ENCODE measurements at places on chromosomes 6 and 20. TPM values are rescaled to one million over a fixed set of nuclear protein-coding genes. Genes with fewer than 3 reads are reported as not detected.

GRCh38 chr6:108666656-108667260 is 106.0 kb downstream of the FOXO3 start:
- DNase-seq = no peak

DNA sequence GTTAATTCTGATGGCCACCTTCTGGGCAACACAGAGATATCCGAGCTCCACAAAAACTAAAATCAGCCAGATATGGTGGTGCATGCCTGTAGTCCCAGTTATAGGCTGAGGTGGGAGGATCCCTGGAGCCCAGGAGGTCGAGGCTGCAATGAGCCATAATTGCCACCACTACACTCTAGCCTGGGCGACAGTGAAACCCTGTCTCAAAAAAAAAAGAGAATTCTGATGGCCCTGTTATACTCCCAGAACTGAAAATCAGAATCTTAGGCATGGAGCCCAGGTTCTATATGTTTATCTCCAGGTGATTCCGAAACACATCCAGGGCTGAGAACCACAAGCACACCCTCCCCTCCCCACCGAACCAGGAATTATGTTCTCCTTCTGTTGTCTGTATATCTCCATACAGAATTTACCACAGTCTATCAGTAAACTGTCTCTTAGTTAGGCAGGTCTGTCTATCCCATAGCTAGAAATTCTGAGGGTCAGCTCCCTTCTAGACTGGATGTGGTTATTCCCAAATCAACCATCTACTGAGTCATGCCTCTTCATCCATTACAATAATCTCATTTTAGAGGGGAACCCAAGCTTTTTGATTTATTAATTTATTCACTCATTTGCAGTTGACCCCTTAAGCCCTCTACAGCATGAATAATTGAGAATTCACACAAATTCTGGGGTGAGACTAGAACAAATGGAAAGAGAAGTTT is 24.8 kb upstream of the CCND3 start:
- DNase-seq = no peak

CYB5R4 gene
- total RNA-seq = 13.9 TPM

ADGRF4 gene
- total RNA-seq = not detected

- no peak for DNase-seq
Observed at GRCh38 chr6:137647762-137648447, 153.7 kb upstream of the OLIG3 start.

GRCh38 chr20:9550871-9551270 is 36.5 kb downstream of the LAMP5 start:
- no peak for DNase-seq

RPP40 gene
- 2.4 TPM for total RNA-seq

DNA sequence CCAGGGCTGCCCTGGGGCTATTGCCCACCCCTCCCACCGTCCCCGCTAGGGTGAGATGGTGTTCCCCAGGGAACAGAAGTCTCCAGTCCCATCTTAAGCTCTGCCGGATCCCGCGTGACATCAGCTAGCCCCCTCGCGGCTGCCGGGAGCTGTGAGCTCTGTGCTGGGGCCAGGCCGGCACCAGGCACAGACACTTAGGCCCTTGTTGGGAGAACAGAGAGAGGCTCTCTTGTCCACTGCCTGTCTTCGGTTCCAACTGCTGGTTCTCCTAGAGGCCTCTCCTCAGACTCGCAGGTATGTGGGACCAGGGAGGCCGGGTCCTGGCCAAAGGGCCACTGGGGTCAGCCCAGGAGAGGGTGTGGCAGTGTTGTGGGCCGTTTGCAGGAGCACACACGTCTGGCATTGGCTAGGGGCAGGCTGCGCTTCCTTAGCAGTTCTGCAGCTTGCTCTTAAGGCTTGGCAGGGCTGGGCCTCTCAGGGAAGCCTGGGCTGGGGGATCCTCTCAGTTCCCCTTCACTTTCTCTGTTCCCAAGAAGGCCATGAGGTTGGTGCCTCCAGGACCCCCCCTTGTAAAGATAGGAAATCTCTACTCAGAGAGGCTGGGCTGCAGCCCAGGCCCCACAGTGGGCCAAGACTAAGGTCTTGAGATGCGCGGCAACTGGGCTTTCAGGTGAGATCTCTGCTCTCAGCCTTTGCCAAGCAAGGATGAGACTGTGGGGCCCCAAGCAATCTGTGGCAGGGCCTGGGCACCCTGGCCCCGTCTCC is 6.3 kb downstream of the SGK2 start:
- no peak for DNase-seq

TNFRSF6B gene
- total RNA-seq = 0.64 TPM

GRCh38 chr6:105892577-105893262 is 193.4 kb upstream of the PRDM1 start:
- no peak for DNase-seq

MUC22 gene
- 0.22 TPM for total RNA-seq

DNA sequence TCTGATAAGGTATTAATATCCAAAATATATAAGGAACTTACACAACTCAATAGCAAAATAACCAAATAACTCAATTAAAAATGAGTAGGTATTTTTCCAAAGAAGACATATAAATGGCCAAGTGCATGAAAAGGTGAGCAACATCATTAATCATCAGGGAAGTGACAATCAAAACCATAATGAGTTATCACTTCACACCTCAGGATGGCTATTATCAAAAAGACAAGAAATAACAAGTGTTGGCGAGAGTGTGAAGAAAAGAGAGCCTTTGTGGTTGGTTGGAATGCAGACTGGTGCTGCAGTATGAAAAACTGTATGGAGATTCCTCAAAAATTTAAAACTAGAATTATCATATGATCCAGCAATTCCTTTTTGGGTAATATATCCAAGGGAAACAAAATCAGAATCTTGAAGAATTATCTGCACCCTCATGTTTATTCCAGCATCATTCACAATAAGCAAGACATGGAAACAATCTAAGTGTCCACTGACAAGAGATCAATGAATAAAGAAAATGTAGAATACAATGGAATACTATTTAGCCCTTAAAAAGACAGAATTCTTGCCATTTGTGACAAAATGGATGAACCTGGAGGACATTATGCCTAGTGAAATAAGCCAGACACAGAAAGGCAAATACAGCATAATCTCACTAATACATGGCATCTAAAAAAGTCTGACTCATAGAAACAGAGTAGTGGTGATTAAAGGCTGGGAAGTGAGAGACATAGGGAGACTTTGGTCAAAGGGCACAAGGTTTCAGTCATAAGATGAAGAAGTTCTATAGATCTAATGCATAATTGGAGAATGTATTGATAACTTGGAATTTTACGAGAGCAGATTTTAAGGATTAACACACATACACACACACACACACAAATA is 175.6 kb downstream of the FOXA2 start:
- DNase-seq = no peak

ATRN gene
- total RNA-seq = 34.3 TPM

- no peak for DNase-seq
Observed at GRCh38 chr20:59948828-59949720, 8.9 kb downstream of the FAM217B start.

- DNase-seq = no peak
Observed at GRCh38 chr6:27168586-27169443, 78.7 kb upstream of the PRSS16 start.

GRCh38 chr6:7035837-7036249 is 71.9 kb upstream of the RREB1 start:
- DNase-seq = no peak

MBOAT1 gene
- 5.0 TPM for total RNA-seq

GRCh38 chr20:2596673-2597279 is 55.7 kb upstream of the NOP56 start:
- DNase-seq = no peak

DNA sequence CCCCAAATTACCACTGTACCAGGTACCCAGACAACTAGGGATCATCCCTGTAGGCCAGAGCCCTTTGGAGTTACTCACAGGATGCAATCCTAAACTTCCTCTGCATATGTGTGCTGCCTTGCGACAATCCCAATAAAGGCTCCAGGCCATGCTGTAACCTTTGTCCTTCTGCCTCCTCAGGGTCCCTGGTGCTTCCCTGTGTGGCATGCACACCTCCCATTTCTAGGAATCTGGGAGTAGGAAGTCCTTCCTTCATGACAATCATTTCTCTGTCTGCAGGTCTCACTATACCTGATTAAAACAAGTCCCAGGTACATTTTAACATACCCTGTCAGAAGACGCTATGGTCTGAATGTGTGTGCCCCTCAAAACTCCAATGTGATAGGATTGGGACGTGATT is 37.0 kb upstream of the MCUR1 start:
- no peak for DNase-seq

DNA sequence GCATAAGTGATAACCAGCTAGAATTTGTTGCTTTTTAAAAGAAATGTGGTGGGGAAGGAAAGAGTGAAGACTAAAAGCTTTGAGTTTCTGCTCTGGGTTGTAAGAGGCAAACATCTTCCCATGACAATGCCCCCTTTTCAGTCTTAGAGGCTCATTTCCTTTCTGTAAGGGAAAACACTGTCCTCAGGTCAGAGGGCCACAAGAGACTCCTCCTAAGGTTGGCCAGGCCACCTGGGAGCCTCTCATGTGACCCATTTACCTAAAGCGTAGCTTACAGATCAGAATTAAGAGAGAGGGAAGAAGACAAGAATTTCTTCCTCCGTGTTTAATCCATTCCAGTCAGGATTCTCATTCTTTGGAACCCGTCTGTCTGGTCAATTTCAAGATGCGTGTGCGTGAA is 220.4 kb upstream of the HEY2 start:
- no peak for DNase-seq

- peak; percentile 81 for DNase-seq
Observed at GRCh38 chr6:10555625-10556309, 34.6 kb downstream of the GCNT2 start.

GRCh38 chr20:46552460-46553420 is 2.3 kb upstream of the OCSTAMP start:
- no peak for DNase-seq

GRCh38 chr6:6220718-6221117 is 99.7 kb downstream of the F13A1 start:
- DNase-seq = no peak

DNA sequence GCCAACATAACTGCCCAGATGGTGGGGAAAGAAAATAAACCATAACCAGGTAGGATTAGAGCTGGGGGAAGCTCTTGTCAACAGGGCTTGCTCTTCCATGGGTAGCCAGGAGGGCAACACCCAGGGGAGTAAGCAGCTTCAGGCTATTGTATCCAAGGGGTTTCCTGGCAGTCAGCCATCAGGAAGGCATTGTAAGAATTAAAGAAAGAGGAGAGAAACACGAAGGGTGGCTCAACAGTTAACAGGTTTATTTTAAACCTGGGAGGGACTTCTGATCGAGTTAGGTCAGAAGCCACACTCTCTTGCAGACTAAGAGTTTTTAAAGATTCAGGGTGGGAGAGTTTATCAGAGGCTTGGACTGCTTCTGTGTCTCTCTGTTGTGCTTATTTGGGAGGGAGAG is 114.2 kb downstream of the QRSL1 start:
- no peak for DNase-seq

DNA sequence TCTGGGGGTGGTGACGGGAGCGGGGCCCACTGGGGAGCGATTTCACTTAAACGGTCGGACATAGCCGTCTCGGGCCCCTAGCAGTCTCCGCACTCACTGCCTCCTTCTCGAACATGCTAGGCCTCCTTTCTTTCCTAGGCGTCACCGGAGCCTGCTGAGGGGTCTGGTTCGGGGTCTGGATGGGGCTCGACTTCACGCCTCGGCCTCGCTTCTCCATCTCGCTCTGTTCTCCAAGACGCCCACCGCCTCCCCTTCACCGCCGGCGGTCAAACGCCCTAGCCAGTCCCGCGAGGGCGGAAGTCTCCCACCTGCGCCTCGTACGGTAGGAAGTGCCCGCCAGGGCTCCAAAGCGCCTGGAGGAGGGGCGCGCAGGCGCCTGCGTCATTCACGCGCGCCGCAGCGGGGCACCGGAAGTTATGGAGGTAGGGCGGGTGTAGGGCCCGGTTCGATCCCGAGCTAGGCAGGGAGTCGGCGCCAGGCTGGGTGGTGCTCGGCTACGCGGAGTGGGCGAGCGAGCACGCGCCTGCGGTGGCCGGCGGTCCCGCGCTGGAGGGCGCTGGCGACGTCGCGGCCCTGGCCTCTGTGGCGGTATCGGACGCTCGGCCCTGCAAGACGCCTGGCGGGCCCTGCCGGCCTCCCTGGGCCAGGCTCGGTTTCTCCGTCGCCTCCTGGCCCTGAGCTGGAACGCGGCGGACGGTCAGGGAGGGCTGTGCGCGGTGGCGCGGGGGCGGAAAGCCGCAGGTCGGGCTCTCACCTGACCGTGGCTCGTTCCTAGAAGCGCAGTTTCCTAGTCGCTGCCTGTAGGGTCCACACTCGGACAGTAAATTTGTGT is at the start of the genes DYNLT2 and ERMARD:
TSS of gene DYNLT2 (minus strand) at position 331 of the 832 bp plus-strand sequence. CDS start at position 217, 114 bp downstream.
TSS of gene ERMARD (plus strand) at position 381 of the 832 bp plus-strand sequence. CDS start at position 417, 36 bp downstream.
- peak; percentile 96 for DNase-seq

PTCRA gene
- not detected for total RNA-seq

- DNase-seq = no peak
Observed at GRCh38 chr6:89148016-89148750, 2.3 kb downstream of the PM20D2 start.

RBM24 gene
- total RNA-seq = 223 TPM

SUMO4 gene
- 0.32 TPM for total RNA-seq

GRCh38 chr6:56649782-56650181 is 7.1 kb upstream of the DST start:
- DNase-seq = no peak

DNA sequence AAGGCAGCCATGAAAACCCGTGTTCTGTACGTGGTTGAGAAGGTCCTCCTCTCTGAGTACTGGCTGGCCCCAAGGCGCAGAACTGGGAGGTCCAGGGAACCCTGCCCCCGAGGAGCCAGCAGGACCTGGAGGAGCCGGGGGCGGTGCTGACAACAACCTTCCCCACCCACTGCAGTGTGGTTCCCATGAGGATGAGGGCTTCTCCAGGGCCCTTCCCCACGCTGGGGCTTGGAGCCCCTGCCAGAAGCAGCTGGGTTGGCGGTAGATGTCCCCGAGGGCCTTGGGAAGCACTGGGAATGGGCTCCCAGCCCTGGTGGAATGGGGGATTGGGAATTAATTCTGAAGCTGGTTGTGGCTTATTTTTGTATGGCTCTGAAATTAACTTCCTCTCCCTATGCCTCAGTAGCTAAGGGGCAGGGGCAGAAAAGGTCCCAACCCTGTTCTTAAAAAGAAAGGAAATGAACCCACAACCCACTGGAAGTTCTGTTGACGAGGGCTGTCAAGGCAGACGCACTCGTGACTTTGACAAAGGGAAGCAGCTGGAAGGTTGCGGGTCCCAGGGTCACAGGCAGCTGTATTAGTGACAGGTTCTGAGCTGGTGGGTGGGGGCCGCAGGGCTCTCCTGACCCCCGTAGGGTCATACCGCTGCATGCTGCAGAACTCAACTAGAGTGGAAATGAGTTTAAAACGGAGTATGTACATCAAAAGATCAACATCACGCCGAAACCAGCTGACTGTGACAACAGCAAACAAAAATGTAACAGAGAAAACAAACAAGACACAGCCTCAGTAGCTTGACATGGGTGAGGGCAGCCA is 13.9 kb upstream of the HELZ2 start:
- no peak for DNase-seq

All from left ventricle myocardium superior (tissue), 1 donor.